ENCODE measurements at places on chromosomes 1 and 21.

GRCh38 chr1:66336641-66336990 lies 197.3 kb upstream of the SGIP1 start:
- no peak for DNase-seq

DNA sequence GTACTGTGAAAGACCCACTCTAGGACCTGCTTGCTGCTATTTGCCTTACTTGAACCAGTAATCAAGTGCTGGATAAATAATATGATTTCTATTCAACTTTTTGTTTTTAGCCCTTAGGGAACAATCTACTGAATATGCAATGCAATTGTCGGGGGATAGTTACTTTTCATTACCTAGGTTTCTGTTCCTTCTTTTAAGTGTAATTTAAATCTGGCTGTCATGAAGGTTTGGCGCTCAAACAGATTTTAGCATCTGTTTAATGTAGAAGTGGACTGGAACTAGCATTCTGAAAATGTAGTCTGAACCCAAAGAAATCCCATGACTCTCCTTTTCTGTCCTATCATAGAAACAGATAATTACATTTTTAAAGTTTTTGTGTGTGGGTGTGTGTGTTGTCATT lies 4.8 kb downstream of the MGST3 start:
- no peak for DNase-seq

GRCh38 chr1:2192031-2192995 lies 2.3 kb downstream of the FAAP20 start:
- no peak for DNase-seq

- DNase-seq, result no peak
Observed at GRCh38 chr1:56135864-56136147, 443.6 kb downstream of the PLPP3 start.

GRCh38 chr1:59361766-59362165 lies 64.9 kb downstream of the FGGY start:
- DNase-seq, result no peak

GRCh38 chr1:89907727-89908212 lies 86.9 kb downstream of the LRRC8D start:
- no peak for DNase-seq

GRCh38 chr1:35564884-35565741 lies 7.5 kb downstream of the NCDN start:
- DNase-seq, result no peak

GRCh38 chr1:147079400-147080005 lies 92.8 kb downstream of the PRKAB2 start:
- no peak for DNase-seq

- DNase-seq, result no peak
Observed at GRCh38 chr21:42456457-42456856, 39.6 kb downstream of the RSPH1 start.

DNA sequence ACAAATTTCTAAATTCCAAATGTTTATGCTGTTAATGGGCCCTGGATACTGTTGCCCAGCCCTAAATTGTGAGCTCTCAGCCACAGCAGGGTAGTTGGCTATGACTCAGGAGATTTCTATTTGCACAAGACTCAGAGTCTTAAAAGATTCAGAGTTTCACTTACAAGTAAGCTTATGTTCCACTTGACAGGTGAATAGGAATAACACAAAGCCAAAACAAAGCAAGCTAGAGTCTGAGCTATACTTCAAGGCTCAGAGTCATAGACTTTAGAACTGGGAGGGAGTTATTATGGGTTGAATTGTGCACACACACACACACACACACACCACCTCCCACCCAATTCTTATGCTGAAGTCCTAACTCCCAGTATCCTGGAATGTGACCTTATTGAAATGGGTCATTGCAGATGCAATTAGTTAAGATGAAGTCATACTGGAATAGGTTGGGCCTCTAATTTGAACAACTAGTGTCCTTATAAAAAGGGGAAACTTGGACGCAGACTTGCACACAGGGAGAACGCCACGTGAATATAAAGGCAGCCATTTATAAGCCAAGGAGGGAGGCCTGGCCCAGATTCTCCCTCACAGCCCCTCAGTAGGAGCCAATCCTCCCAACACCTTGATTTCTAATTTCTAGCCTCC lies 30.2 kb downstream of the PRDX6 start:
- DNase-seq, result no peak

DNA sequence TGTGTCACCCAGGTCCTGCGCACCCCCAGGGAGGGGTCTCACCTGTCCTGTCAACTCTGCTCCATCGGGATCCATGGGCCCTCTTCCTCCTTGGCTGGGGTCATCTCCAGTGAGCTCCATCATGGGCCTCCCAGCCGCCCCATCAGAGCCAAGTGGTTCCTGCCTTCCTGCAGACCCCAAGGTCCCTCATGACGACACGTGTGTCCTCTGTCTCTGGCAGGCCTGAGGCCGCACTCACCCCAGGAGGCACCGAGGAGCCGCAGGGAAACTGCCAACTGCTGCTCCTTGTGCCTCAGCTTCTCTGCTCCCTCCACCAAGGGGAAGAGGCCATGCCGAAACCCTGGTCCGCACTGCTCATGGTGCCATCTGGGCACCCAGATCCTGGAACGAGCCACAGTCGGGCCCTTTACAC lies 46.8 kb downstream of the COL18A1 start:
- no peak for DNase-seq

GRCh38 chr1:187481581-187482148 lies 652.9 kb downstream of the PLA2G4A start:
- DNase-seq, result no peak

DNA sequence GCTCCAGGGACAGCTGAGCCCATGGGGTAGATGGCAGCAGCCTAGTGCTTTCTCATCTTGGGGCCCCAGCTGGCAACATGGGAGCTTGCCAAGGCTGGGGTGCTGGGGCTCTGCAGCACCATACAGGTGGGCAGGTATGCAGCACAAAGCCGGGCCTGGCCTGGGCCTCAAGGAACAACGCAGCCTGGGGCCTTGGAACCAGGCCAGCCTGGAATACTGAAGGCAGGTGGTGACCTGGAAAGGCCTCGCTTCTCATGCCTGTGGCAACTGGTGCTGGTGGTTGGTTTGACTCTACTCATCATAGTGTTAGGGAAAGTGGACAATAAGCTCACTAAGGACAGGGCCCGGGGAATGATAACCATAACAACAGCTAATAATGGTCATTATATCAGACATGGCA lies 27.0 kb upstream of the SDHB start:
- DNase-seq, result no peak

GRCh38 chr1:19384113-19384512 lies 72.0 kb downstream of the SLC66A1 start:
- no peak for DNase-seq

DNA sequence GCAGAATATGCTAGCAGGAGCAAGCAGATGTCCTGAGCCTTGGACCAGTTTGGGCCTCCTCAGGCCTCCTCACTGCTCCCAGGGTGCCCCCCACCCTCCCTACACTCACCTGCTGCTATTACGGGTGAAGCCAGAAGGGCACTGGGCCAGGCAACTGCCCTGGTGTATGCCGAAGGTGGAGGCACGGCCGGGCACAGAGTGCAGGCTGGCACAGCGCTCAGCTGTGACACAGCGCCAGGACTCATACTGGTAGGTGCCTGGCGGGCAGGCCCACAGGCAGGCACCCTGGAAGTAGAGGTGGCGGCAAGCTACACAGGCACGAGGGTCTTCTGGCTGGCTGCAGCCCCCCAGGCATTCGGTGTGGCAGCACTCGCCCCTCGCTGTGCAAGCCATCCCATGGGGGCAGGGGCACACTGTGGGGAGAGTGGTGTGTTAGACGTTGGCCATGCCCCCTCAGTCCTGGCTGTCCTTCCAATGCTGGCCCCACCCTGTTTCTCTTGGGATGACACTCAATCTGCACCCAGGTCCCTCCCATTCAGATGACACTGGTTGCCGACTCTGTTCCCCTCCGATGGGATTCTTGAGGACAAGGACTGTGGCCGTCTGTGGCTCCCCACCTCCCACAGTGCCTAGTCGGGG lies 7.0 kb downstream of the INSRR start:
- no peak for DNase-seq

GRCh38 chr21:37797403-37797802 lies 118.9 kb downstream of the KCNJ6 start:
- no peak for DNase-seq

GRCh38 chr1:89433421-89433820 lies 69.6 kb downstream of the GBP6 start:
- DNase-seq, result no peak

GRCh38 chr21:16304174-16305095 lies 574.7 kb downstream of the USP25 start:
- no peak for DNase-seq

- DNase-seq, result no peak
Observed at GRCh38 chr1:40847023-40847745, 15.0 kb downstream of the CITED4 start.

DNA sequence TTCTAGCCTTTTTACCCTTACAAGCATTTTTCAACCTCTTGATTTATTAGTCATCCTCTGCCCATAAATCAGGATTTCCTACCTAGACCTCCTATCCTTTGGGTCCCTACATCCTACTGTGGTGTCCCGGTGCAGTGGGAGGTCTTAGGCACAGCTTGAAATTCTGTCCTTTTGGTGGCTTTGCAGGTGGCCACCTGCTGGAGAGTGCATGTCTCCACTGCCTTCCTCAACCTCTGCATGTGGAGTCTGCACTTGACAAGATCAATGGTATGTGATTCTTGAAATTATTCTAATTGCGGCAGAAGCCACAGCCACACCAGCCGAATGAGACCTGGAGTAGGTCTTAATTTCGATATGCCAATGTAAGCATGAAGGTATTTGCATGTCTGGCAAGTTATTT lies 11.4 kb upstream of the KCNA3 start:
- DNase-seq, result peak; percentile 47

DNA sequence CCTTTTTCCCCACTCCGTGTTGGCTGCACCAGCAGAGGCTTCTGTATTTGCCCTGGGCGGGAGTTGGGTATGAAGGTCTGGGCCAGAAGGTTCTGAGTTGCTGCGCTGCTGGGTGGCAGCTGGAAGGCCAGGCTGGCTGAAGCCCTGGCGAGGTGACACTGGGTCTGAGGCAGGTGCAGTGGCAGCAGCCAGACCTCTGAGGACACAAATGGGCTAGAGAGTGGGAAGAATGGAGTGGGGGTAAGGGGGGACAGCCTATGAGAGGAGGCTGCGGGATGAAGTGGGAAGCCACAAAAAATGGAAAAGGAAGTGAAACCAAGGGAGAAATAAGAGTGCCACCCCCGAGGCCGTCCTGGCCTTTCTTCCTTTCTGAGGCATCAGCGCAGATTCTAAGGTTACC lies 53.2 kb downstream of the STX6 start:
- DNase-seq, result no peak

- DNase-seq, result no peak
Observed at GRCh38 chr1:117841117-117841650, 88.2 kb downstream of the GDAP2 start.

- no peak for DNase-seq
Observed at GRCh38 chr1:167446966-167447365, 71.4 kb downstream of the CD247 start.

GRCh38 chr1:200381256-200381984 lies 28.4 kb downstream of the ZNF281 start:
- DNase-seq, result no peak

DNA sequence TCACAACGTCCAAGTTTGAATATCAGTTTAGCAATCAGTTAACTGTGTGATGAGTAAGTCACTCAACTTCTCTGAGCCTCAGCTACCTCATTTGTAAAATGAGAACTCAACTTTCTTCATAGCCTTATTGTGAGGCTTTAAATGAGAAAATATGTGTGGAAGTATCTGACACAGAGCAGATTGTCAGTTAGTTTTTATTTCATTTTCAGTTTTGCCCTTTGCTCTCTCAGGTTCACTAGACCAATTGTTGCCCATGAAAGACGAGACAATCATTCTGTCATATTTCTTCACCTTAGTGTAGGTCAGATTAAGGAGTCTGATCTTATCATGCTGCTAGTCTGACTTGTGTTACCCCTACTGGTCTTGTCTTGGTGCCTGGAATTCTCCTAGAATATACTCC lies 232.8 kb upstream of the PTBP2 start:
- DNase-seq, result no peak

DNA sequence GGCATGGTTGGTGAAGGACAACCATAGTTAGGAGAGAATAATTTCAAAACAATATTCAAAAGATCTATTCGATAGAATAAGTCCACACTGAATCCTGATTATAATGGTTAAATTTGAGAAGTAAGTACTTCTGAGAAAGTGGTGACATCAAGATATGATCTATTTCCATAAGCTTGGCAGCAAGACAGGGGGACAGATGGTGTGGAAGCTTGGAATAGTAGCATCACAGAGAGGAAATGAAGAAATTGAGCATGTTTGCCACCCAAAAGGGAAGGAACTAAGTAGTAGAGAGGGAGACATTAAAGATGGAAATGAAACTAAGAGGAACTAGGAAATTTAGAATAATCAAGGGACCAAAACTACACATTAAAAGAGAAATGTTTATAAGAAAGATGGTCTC lies 94.5 kb downstream of the OLFM3 start:
- no peak for DNase-seq

DNA sequence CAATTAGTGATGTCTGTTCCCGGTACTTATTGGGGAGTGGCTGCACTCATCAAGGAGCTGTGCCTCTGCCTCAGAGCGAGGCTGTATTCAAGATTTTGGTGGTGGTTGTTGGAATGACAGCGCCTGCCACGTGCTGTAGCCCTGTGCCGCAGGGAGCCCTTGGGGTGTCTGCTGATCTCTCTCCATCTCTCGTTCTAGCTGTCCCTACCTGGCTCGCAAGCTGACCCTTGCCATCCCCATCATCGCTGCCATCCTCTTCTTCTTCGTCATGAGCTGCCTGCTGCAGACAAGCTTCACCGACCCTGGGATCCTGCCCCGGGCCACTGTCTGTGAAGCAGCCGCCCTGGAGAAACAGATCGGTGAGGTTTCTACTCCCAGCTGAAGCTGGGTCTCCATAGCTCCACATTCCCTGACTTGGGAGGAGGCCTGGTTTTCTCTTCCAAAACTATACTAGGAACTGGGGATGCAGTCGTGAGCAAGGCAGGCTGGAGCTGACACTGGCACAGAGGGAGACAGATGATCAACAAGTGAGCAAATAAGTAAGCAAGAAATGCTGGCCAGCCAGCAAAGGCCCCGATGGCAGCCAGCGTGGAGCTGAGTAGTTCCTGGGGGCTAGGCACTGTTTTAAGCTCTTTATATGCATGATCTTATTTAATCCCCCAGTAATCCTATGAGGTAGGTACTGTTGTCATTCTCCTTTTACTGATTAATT lies 5.9 kb downstream of the ZDHHC18 start:
- no peak for DNase-seq

DNA sequence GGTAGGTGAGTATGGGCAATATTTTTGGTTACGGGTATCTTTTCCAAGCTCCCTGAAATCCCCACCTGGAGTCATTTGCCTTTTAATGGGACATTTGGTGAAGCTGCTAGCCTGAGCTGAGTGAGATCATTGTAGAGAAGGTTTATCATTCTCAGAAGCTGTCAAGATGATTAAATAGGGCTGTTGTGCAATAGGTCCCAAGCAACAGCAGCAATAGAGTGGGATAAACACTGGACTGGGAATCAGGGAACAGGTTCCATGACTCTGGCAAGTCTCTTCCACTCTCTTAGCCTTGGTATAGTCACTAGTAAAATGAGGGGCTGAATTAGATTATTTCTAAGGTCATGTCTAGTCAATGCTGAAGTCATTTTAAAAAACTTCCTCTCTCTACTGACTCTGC lies 30.3 kb upstream of the FAM78B start:
- no peak for DNase-seq
